ENCODE measurements at places on chromosomes 7 and 10.

- DNase-seq = no peak
These were observed 589.8 kb downstream of the GALNT17 start for GRCh38 chr7:71721742-71722141.

DNA sequence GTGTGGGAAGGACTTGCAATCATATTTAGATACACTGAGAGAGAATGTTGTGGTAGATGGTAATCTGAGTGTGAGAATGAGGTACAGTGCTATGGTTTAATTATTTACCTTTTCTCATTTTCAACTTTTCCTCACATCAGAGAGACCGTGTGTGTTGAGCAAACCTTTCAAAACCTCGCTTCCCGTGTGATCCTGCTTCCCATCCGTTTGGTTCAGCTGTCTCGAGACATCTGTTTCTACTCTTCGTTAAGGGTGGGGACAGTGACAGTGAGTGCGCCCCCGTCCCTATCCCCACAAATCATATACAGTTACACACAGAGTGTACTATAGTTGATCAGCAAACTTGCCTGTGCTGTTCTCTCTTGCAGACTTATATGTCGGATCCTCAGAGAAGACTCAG lies 33.0 kb upstream of the NOBOX start:
- no peak for DNase-seq

- no peak for DNase-seq
These were observed 23.0 kb upstream of the ZNF467 start for GRCh38 chr7:149796287-149796860.

- no peak for DNase-seq
These were observed 24.6 kb upstream of the ANKRD2 start for GRCh38 chr10:97547962-97548361.

GRCh38 chr10:34801097-34801733 lies 13.9 kb downstream of the PARD3 start:
- DNase-seq = no peak

DNA sequence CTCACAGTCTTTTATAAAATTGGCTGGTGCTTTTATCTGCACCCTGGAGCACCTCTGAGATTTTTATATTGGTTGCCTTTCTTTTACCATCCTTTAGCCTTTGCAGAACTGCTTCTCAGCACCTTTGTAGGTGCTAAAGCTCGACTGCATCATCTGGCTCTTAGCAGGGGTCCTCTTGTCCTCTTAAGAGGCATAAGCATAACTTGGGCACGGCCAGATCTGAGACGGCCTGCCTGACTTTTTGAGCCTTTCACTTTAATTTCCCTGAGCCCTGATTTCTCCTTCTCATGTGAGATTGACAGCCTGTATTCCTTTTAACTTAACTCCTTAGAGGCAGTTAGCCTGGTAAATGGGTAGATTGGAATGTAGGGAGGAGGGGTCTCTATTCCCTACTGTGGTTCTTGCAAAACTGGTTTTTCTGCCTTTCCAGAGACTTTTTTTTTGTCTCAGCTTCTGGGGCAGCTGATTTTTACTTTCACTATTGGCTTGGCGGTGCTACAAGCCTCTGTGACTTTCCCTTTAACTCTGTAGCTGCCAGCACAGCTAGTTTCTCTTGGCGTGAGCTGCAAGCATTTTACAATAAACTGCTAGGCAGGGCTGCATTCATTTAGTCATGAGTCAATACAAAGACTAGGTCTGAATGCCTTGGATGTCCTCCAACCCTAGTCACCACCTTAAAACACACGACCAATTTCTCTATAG lies 24.0 kb downstream of the ZPBP start:
- peak; percentile 50 for DNase-seq

DNA sequence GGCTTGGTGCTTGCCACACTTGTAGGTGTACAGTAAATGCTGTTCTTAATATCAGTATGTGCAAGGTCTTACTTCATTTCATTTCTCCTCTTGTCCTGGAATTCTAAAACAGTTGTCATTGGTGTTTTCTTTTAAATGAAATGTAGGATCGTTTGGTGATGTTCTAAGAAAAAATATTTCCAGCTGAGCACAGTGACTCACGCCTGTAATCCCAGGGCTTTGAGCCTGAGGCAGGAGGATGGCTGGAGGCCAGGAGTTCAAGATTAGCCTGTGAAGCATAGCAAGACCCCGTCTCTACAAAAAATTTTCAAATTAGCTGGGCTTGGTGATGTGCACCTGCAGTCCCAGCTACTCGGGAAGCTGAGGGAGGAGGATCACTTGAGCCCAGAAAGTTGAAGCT lies 32.6 kb upstream of the ELN start:
- no peak for DNase-seq

DNA sequence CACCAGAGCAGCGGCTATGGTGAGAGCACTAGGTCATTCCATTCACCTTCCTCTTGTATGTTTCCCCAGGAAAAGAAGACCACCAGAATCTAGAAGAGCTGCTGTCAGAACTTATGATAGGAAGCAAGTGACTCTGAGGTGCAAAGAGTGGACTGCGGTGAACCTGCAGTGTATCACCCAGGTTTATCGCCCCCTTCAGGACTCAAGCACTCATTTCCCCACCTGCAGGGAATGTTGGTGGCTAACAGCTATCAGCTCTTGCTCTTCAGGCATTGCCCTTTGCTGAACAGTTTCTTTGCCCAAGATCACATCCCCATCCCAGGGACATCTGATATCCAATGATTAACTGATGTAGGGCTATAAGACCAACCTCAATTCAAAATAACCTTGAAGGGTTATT lies 66.3 kb upstream of the IL6 start:
- no peak for DNase-seq

DNA sequence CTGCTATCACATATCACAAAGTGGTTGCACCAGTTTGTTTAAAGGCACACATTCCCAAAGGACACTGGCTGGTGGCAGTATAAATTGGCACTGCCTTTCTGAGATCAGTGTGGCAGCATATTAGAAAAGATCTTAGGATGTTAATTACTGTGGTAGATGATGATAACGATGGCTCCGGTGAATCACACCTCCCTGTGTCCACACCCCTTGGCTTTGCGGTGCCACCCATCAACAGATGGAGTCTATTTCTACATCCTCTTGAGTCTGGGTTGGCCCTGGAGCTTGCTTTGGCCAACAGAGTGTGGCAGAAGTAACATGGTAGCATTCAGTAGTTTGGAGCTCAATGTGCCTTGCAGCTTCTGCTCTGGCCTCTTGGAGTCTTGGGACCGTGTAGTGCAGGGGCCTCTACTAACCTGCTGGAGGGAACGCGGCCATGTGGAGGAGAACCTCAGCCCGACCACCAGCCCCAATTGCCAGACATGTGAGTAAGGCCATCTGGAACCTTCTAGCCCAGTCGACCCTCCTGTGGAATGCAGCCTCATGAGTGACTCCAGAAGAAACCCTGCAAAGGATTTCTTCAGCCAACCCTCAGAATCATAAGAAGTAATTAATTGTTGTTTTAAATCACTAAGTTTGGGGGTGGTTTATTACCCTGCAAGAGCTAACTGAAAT lies 27.2 kb upstream of the PLEKHA1 start:
- DNase-seq = no peak

DNA sequence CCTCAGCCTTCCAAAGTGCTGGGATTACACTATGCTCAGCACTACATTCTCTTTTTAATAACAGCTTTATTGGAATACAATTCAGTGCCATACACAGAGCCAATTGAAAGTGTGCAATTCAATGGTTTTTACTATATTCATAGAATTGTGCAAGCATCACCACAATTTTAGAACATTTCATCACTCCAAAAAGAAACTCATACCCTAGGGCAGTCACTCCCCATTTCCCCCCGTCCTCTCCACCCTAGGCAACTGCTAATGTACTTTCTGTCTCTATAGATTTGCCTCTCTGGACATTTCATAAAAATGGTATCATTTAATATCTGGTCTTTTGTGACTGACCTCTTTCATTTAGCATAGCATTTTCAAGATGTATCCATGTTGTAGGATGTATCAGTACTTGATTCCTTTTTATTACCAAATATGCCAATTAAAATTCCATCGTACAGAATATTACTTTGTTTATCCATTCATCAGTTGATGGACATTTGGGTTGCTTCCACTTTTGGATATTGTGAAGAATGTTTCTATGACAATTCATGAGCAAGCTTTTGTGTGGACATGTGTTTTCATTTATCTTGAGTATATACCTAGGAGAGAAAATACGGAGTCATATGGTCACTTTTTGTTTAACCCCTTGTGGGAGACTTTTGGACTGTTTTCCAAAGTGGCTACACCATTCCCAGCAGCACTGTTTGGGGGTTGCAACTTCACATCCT lies 6.3 kb upstream of the XPNPEP1 start:
- no peak for DNase-seq

GRCh38 chr10:61283481-61284221 lies 169.5 kb downstream of the TMEM26 start:
- no peak for DNase-seq

Measured in activated CD4-positive, alpha-beta T cell treated with anti-CD3 and anti-CD28 coated beads, Interleukin-10, Interleukin-2, amounts not matched to agents 100 ng/mL and 50 ng/mL, durations not matched to agents 16 hours and 8 hours (primary cell).